HCT116 (cell line): ENCODE measurements at places on chromosomes 12 and 14. TPM values are rescaled to one million over a fixed set of nuclear protein-coding genes. Genes with fewer than 3 reads are reported as not detected.

GRCh38 chr12:103161582-103162362 lies 204.3 kb downstream of the ASCL1 start:
- no peak for DNase-seq

GRCh38 chr14:76759589-76759988 lies 1.7 kb upstream of the VASH1 start:
- no peak for DNase-seq

GRCh38 chr12:1369938-1370500 lies 224.4 kb downstream of the FBXL14 start:
- DNase-seq: no peak

GRCh38 chr12:119949145-119949544 lies 39.9 kb upstream of the BICDL1 start:
- DNase-seq: no peak

GRCh38 chr14:96077983-96078624 lies 38.9 kb downstream of the C14orf132 start:
- no peak for DNase-seq

DNA sequence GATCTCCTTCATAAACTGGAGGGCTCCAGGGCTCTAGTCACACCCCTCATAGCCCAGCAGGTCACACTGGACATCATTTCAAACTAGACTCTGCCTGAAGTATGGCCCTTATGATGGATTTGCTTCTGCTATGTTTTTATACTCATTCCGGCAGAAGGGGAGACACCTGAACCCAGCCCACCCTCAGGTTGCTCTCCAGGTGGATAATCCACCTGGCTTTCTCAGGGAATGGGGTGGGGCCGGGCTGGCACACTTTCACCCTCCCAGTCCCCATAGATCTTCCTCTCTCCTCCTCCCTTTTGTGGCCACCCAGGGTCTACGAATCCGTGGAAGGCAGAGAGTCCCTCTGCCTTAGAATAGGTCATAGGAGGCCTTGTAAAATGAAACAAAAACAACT lies 9.8 kb upstream of the KRT73 start:
- DNase-seq: no peak

DNA sequence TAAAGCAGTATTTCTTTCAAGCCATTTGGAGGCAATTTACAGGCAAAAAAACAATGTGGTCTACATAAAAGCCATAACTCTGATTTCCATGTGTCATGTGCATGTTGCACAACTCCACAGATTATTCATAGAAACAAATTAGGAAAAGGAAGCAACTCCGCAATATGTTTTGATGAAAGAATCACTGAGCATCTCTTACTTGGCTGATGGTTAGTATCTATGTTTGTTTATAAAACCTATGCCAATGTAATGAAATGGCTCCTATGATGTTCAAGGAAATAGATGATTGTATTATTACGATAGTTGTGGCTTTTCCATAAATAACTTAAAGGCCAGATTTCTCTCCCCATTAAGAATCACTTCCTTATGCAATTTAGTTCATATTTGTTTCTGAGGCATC lies 373.7 kb downstream of the CCDC91 start:
- no peak for DNase-seq

GRCh38 chr14:59454139-59454538 lies 11.0 kb downstream of the GPR135 start:
- DNase-seq: no peak

DNA sequence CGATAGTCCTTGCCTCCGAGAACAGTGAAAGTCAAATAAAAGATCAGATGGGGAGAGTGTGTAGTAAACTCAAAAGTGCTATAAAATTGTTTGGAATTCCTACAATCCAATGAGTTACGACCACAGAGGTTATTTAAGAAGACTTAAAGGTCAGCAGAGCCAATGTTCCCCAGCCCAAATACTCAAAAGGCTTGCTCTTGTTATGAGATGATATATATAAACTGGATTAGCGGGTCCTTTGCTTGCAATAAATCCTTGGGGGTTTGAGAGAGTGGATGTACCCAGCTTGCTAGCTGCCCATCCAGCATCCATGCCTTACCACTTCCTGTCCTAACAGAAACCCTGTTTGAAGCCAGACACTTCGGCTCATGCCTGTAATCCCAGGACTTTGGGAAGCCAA lies 29.0 kb upstream of the MED13L start:
- DNase-seq: no peak

DNA sequence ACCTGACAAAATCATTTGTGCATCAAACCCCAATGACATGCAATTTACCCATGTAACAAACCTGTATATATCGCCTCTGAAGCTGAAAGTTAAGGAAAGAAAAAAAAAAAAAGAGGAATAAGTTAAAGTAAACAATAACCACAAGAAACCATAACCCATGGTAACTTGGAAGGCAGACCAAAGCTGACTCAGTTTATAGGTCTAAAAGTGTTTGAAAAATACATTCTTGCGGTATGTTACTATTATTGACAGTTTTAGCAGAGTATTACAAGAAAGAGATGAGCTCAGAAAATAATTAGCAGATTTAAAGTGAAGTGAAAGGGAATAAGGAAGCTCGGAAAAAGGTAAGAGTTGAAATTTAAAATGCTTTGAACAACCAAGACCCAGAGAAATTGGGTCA lies 34.4 kb upstream of the MGAT4C start:
- no peak for DNase-seq

DNA sequence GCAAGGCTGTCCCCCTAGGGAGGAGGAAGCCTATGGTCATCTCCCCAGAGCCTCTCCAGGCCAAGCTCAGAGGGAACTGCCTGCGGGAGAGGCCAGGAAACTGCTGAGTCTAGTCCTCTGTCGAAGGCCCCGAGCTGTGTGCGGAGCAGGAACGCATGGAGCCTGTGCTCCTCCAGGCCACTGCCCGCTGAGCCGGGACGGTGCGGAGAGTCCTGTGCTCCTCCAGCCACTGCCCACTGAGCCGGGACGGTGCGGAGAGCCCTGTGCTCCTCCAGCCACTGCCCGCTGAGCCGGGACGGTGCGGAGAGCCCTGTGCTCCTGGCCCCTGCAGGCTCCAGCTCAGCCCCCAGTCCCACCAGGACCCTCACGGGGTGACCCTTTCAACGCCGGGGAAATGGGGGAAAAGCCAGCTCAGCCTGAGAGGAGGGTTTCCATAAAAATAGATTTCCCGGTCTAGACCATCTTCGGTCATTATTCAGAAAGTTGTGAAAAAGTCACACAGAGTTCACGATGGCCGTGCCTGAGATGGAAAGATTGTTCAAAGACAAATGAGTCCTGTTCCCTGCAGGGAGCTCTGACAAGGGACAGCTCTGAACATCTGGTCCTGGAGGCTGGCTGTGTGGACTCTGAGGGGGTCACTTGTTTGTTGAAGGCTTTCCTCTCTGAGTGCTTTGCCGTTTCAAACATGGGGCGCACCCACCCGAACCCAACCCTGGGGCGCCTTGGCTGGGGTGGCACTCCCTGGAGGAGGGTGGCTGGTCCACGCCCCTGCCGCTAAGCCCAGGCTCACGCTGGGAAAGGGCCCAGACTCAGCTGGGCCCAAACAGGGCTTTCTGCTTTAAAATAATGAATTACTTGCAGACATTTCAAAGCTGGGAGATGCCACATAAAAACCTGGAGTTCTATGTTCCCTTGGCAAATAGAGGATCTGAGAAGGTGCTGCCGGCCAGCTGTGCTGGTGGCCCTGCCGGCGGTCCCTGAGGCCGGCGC lies 85.5 kb downstream of the ADGRD1 start:
- no peak for DNase-seq

- DNase-seq: no peak
Measured at GRCh38 chr12:2052826-2053678, at the start of gene CACNA1C. CACNA1C (plus strand) TSS chr12:2052987; CDS start chr12:2053563, 576 bp downstream.

- DNase-seq: no peak
Measured at GRCh38 chr14:73227812-73228781, 9.2 kb upstream of the PAPLN start.

DNA sequence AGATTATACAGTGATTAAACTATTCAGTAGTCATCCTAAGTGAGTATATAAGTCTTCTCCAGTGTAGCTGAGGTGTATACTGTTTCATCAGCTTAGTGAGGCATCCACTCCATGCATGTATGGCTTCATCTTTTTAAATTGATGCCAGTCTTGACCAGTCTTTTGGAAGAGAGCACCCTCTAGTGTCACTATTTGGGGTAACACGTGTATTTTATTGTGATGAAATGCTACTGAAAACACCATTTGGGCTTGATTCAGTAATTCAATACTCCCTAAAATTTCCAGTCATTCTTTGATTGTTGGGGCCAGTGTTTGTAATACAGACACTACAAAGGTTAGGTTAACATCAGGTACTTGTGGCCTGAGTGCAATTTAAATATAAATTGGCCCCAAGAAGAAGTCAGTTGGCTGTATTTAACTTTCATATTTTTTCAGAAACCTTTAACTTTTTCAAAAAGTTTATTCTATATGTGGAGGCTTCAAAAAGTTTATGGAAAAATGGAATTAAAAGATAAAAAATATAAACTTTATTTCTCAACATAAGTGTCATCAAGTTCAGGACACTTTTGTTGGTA lies 35.3 kb downstream of the MIPOL1 start:
- DNase-seq: peak; percentile 41

DNA sequence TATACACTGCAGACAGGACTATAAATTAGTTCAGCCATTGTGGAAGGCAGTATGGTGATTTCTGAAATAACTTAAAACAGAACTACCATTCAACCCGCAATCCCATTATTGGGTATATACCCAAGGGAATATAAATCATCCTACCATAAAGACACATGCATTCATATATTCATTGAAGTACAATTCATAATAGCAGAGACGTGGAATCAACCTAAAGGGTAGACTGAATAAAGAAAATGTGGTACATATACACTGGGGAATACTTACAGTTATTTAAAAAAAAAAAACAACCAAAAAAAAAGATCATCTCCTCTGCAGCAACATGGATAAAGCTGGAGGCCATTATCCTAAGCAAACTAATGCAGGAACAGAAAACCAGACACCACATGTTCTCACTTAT lies 473.9 kb downstream of the TRHDE start:
- DNase-seq: no peak

DNA sequence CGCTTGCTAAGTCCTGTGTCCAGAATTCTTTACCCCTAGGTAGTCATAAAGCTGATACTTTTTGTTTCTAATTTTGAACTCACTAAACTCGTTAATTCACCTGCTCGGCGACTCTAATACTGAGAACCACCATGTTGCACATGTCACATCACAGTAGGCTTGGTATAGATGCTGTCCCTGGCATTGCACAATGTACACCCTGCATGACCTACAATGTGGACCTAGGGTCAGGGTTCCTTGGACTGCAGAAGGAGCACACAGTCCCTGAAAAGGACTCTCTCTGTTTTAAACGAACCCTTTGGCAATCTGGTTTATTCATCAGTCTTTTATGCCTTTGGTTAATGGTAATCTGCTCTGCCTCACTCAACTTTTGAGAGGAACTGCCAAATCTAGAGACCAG lies 272.4 kb downstream of the FOXN3 start:
- no peak for DNase-seq

DNA sequence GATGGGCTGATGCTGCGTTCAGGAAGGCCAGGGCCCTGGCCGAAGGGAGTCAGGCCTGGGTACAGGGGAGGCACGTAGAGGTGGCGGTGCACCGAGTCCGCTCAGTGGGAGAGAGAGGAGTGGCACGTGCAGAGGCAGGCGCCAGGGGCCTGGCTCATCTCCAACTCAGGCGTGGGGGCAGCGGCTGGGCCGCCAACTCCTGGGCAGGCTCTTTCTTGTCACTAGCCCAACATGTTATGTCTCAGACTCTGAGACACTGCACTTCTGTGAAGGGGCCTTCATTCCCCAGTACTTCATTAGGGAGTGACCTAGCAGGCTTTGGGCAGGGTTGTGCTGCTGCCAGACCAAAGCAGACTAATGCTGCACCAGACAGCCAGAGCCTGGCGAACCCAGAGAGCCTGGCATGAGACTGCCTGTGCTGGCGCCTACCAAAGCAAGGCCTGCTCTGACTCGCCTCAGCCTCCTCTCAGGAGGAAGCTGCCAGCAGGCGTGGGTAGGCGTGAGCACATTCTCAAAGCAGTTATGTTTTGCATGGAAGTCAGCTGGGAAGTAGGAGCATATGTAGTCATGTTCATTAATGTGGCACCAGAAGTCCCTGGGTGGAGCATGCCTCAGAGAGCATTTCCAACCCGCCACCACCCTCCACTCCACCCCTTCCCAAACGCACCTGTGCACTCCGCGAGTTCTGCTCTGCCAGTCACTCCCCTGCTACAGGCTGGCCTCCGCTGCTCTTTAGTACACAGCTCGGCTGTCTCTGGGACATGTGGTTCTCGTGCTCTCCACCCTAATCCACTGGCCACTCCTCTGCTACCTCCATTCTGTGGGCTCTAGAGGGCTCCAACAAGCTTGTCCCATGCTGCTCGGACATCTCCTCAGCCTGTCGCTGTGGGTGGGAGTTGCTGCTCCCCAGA lies 9.7 kb downstream of the CKB start:
- no peak for DNase-seq

GRCh38 chr14:52018970-52019369 lies 29.6 kb downstream of the RTRAF start:
- no peak for DNase-seq

GRCh38 chr12:97681612-97682504 lies 219.3 kb downstream of the RMST start:
- DNase-seq: no peak

- DNase-seq: no peak
Measured at GRCh38 chr14:41257476-41257875, 349.2 kb upstream of the LRFN5 start.

DNA sequence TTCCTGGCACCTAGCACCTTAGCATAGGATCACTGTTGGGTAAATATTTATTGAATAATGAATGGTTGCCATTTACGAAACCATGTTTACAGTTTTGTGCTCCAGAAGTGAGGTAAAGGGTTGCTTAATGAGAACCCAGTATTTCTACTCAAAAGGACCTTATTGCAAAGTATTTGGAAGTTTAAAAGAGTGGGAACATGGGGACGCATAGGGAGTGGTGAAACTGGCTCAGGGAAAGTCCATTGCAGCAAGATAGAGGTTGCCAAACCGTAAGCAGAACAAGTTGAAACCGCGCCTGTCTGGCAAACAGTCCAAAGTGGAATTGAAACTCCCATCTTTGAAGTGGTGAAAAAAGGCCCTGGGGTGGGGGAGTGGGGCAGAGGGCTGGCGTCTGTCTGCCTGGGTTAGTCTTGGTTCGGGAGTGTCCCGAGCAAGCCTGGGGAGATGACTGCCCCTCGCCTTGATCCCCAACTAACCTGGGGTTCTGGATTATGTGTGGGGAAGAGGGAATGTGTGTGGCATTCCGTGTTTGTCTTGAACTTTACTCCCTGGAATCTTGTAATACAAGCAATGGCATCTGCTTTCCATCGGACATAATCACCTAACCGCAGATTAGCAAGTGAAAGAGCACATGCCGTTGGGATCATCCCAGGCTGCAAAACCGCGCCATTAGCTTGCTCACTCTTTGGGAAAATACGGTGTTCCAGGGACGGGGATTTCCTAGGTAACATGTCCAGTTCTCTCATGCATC lies 7.2 kb downstream of the ALDH2 start:
- no peak for DNase-seq

CLEC14A gene
- 0.10 TPM for total RNA-seq

CCDC175 gene
- not detected for total RNA-seq

TCHP gene
- 17.3 TPM for total RNA-seq

SLC17A8 gene
- total RNA-seq: not detected

TMEM229B gene
- total RNA-seq: 0.71 TPM

DNAH10 gene
- 1.3 TPM for total RNA-seq

KCNJ8 gene
- 0.17 TPM for total RNA-seq
